GM04503 (cell line): ENCODE measurements at places on chromosomes 7 and 10.

- peak; percentile 68 for DNase-seq
These were observed 295.5 kb downstream of the AHR start for GRCh38 chr7:17593819-17594419.

- no peak for DNase-seq
These were observed 58.1 kb downstream of the ITGA8 start for GRCh38 chr10:15661574-15661973.

DNA sequence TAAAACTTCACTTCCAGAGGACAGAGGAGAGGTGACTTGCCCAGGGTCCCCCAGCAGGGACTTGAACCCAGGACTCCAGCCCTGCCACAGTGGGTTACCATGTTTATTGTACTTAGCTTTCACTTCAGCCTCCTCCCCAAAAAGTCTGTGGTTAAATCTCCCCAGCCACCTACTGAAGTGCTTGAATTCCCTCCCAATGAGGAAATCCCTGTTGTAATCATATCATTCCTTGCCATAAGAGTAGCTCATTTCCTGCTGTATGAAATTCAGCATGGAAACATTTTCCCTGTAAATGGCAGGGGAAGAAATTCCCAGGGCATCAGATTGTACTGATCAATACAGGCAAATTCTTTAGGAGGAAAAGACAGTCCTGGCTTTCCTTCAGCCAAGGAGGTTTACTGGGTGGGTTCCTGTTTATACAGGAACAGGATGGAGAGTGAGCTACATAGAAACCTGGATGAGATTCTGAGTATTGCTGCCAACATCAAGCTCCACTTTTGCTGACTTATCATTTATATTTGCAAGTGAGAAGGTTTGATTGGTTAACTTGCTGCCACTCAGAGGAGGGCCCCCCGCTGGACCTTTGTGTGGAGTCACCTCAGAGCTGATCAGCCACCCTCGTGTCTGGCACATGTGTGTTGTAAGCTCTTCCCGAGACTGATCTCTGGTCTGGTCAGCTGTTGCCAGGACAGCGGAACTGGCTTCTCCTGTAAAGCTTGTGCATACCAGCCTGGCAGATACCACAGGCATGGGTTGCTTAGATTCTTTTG is 16.4 kb upstream of the PDZD8 start:
- peak; percentile 46 for DNase-seq

DNA sequence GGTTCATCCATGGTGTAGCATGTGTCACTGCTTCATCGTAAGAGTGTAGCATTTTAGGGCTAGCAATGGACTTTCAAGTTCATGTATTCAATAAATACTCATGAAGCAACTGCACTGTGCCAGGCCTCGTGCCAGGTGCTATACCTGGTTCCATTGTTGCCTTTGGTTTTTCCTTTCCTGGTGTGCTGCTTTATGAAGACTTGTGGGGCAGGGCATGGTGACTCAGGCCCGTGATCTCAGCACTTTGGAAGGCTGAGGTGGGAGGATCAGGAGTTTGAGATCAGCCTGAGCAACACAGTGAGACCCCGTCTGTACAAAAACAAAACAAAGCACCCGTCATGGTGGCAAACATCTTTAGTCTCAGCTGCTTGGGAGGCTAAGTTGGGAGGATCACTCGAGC is 2.2 kb upstream of the CPA4 start:
- DNase-seq, result no peak

- no peak for DNase-seq
These were observed 31.3 kb downstream of the GNAT3 start for GRCh38 chr7:80480566-80480965.

DNA sequence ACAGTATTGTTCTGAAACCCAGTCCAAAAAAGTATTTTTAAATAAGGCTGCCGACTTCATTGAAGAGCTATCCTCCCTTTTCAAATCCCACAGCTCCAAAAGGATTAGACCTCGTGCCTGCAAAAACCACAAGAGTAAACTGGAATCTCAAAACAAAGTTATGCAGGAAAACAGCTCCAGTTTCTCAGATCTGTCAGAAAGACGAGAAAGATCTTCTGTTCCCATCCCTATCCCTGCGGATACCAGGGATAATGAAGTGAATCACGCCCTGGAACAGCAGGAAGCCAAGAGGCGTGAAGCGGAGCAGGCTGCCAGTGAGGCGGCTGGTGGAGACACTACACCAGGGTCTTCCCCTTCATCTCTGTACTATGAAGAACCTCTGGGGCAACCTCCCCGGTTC is 12.6 kb downstream of the MYPN start:
- DNase-seq, result no peak

DNA sequence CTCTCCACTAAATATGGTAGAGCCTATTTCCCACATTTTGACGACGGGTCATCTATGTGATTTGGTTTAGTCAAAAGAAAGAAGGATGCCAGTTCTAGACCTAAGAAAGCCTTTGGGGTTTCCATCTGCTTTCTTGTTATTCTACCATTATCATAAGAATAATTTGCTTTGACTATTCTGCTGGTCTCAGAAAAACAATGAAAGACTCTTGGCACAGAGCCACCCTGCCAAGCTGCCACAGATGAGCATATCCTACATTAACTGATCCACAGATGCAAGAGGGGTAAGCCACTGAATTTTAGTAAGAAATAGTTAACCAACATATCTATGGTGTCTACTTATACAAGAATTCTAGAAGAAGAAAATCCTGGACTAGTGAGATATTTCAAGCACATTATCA is 158.6 kb upstream of the MAGI2 start:
- DNase-seq, result no peak

DNA sequence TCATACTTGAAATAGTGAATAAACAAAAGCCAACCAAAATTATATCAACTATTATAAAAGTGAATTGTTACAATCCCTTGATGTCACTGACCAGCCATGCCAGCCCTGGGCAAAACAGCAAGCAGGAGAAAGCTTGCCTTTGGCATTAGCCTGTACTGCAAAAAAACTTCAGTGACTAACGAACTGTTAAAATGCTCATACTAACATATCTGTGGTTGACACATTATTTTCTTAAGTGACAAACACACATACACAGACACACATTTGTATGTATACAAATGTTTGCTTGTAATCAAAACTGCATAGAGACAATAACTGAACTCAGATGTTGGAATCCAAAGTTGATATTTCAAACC is 29.5 kb downstream of the CHCHD3 start:
- peak; percentile 3 for DNase-seq

DNA sequence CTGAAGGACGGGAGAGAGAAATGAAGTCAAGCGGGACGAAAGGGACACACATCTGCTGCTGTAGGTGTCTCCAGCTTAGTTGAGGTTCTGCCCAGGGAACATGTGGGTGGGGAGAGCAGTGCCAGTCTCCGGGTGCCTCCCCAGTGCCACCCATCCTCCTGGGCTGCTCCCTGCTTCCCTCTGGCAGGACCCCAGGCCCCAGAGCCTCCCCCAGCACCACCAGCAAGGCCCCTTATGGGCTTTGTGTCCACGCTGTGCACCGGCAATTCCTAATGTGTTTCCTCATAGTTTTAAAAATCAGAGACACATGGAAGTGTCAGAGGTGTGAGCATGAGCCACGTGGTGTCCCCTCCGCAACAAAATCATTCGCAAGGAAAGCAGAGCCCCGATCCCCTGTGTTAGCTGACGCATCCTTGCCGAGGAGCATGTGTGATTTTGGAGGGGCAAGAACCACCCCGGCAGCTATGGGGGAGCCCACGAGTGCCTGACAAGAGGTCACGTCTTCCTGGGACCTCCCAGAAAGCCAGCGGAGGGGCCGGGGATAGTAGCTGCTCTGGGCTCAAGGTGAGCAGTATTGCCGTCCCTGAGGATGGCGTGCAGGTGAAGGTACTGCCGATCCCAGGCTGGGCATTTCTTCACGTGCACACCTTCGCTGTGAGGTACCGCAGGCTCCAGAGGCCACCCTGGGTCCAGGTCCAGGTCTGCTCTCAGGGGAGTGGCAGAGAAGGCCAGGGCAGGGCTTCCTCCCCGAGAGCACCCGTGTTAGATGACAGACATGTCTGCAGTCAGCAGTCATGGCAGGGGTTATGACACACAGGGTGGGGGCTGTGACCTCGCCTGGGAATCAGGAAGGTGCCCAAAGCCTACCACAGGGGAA is 448.2 kb upstream of the FOXK1 start:
- no peak for DNase-seq

- no peak for DNase-seq
These were observed 8.9 kb downstream of the SEC31B start for GRCh38 chr10:100510533-100511308.

DNA sequence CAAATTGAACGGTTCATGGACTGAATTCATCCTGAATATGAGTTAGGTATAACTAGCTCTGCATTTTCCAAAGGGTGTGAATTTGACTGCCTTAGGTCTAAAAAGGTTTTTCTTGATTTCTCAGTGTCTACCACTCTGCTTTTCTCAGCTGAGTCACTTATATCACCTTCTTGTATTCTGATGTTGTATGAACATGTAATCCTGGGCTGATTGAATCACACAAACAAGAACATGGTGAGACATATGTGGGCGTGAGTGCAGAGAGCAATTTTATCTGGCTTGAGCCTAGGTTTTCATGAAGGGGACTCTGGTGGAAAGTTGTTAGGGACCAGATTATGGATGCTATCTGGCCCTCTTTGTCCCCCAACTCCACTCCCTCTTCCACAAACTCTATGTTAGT is 239.8 kb downstream of the SUGCT start:
- DNase-seq, result no peak

GRCh38 chr7:114302858-114303257 is 111.8 kb upstream of the FOXP2 start:
- no peak for DNase-seq

- DNase-seq, result no peak
These were observed 31.9 kb downstream of the NUP42 start for GRCh38 chr7:23213755-23214154.

DNA sequence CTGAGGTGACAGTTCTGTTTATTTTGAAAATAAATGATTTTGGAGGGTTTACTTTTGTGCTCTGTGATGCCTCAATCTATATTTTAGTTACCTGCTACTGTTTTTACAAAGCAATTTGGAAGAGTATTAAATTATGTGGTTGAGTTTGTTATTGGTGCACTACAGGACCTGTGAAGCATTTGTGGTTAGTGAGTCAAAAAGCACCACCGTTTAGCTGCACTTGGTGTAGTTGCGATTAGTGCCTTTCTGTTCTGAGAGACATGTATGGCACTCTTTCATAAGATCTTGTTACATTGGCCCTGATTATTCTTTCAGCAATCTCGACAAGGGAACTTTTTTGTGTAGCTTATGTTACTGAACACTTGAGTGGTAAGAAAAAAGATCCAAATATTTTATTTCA is 132.2 kb downstream of the BBS9 start:
- no peak for DNase-seq

- DNase-seq, result no peak
These were observed 3.8 kb downstream of the FAM107B start for GRCh38 chr10:14770927-14771326.

DNA sequence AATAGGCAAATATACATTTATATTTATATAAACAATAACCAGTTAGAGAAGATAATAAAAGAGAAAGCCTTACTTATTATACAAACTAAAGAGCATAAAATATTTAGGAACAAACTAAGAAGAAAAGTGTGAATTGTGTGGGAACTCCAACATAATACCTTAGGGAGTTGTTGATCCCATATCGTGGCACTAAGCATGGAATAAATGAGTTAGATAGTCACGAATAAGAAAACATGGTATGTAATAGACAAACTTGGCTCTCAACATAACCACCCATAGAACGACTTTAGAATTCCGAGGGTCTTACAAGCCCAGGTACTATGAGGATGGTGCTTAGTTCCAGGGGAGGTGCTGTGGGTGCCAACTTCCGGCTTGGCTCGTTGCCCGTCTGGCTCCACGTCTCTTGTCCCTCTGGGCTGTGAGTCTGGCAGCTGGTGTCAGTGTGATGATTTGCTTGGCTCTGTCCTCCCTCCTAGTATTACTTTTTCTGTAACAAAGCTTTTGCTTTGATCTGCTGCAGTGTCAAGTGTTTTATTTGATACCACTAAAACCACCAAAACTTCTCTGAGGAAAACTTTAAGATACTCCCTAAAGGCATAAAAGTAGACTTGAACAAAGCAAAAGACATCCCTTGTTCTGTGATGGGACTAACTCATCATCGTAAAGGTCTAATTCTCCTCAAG is 9.5 kb upstream of the RBM20 start:
- DNase-seq, result no peak

GRCh38 chr7:95327356-95327755 is 3.0 kb upstream of the PON1 start:
- no peak for DNase-seq

- DNase-seq, result no peak
These were observed 28.3 kb downstream of the TAF3 start for GRCh38 chr10:7846591-7846990.

- DNase-seq, result no peak
These were observed 22.6 kb upstream of the VDAC2 start for GRCh38 chr10:75187961-75188426.

- no peak for DNase-seq
These were observed 448 bp upstream of the GOLGA7B start for GRCh38 chr10:97849103-97849686.

- DNase-seq, result no peak
These were observed 26.1 kb downstream of the LRRC4 start for GRCh38 chr7:128005117-128005516.

GRCh38 chr10:95500649-95501048 is 60.5 kb downstream of the SORBS1 start:
- DNase-seq, result no peak
